Transverse colon (tissue), 4 donors: ENCODE measurements at places on chromosomes 3 and 15. TPM values are rescaled to one million over a fixed set of nuclear protein-coding genes. Genes with fewer than 3 reads are reported as not detected.

DNA sequence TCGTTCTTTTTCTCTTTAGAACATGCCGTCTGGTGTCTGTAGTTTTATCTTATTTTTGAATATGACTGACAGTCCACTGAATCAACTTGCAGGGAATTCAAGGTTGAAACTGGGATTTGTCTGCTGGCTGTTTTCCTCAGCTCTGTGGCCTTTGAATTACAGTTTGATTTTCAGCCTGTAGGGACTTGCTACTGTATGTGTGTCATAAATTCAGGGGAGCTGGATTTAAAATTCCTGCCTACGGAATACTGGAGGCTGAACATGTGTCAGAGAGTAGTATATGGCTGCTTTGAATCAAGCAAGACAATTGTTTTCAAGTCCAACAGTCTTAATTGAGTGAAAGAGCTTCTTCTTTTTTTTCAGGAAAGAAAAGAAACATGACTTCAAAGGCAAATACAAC, 33.9 kb downstream of the RARB start:
- no peak overlapping the region for H3K27ac ChIP-seq
- H3K36me3 ChIP-seq: no peaks in the 10 kb centered on the region
- H3K4me1 ChIP-seq: no peaks in the 10 kb centered on the region
- no peak for DNase-seq

The AMIGO3 gene
- not detected for total RNA-seq

DNA sequence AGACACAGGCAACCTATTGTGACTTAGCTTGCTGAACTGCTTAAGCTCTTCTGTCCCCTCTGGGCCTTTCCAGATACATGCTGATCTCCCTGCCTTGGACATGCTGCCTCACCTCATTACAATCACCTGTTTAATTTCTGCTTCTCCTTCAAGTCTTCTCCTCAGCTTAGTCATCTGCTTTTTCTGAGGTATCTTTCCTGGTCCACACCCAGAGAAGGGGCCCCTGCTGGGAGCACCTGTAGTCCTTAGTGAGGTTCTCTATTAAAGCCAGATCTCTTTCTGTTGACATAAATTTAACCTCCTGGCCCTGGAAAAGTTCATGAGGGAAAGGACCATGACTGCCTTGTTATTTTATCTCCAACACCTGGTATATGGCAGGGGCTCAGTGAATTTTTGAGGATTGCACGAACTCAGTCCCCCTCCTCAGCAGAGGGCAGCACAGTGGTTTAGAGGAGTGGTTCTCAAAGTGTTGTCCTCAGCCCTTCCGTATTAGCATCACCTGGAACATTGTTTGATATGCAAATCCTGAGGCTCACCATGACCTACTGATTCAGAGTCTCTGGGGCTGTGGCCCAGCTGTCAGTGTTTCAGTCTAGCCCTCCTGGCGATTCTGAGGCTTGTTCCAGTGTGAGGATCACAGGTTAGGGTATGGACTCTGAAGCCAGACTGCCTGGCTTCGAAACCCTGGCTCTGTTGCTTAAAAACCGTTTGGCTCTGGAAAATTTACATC, 12.7 kb downstream of the COL6A6 start:
- no peaks in the 10 kb centered on the region for H3K27me3 ChIP-seq
- H3K4me3 ChIP-seq: no peak overlapping the region
- no peaks in the 10 kb centered on the region for H3K4me1 ChIP-seq

The DNAH12 gene
- total RNA-seq: not detected

GRCh38 chr3:192121923-192122322, 605.4 kb downstream of the FGF12 start:
- no peaks in the 10 kb centered on the region for H3K27me3 ChIP-seq
- H3K4me1 ChIP-seq: no peaks in the 10 kb centered on the region

GRCh38 chr15:60374209-60374608, 23.6 kb downstream of the ANXA2 start:
- H3K27ac ChIP-seq: peak overlapping the region; percentile 68
- H3K4me3 ChIP-seq: no peak overlapping the region
- H3K27me3 ChIP-seq: no peaks in the 10 kb centered on the region
- H3K36me3 ChIP-seq: peaks cover 20% of the 10 kb centered on the region
- no peak for DNase-seq

The TRAIP gene
- 1.6 TPM for total RNA-seq

DNA sequence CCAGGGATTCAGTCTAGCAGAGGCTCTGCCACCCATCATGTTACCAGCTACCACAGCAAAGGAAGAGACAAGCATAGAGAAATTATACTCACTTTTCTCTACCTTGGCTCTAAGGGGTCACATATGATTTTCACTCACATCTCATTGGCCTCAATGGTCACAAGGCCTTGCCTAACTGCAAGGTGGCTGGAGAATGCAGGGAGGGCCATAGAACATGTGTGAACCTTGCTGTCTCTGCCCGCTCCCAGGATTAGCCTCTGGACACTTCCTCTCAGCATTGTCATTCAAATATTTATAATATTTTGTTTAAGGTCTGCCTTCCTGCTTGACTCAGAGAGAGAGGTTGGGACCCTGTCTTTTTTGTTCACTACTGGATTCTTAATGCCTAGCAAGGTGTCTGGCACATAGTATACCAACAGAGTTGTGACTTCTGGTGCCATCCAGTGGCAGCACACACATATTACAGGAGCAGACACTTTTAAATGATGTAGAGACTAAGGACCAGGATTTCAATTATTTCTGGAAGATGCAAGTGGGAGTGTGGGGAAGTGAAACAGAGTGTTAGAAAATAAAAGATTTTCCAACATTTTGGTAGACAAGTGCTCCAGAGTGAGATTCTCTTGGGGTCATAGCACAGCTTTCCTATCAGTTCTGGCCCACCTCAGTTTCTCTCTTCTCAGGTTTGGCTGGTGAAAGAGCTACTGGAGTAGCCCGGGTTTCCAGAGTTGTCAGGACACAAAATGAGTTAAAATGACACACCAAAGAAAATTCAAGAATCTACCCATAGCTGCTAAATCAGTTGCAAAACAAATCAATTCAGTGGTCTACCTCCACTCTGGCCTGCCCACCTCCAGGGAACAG, 119.0 kb upstream of the RASGRP1 start:
- DNase-seq: peak; percentile 70
- no peaks in the 10 kb centered on the region for H3K4me1 ChIP-seq
- H3K4me3 ChIP-seq: no peak overlapping the region
- H3K27ac ChIP-seq: no peak overlapping the region

The NSUN3 gene
- 16.1 TPM for total RNA-seq

The CPLX3 gene
- not detected for total RNA-seq

DNA sequence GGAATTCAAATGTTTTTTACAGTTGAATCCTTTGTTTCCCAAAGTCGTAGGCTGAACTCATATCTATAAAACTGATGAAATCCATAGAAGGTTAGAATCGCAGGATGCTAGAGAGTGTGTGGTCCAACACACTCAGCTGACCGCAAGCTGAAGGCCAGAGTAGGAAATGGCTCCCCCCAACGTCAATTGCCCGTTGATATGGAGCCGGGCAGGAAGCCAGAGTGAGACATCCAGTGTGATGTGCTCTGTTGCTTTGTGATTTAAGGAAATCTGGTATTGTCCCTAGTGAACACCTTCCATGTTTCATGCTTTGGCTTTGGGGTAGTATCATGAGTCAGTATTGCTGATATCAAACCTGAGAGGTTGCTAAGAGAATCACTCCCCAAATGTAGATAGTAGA, 5.8 kb upstream of the MEX3B start:
- DNase-seq: no peak
- H3K36me3 ChIP-seq: no peaks in the 10 kb centered on the region
- no peak overlapping the region for H3K27ac ChIP-seq
- peaks cover 8% of the 10 kb centered on the region for H3K4me1 ChIP-seq
- H3K4me3 ChIP-seq: no peak overlapping the region

DNA sequence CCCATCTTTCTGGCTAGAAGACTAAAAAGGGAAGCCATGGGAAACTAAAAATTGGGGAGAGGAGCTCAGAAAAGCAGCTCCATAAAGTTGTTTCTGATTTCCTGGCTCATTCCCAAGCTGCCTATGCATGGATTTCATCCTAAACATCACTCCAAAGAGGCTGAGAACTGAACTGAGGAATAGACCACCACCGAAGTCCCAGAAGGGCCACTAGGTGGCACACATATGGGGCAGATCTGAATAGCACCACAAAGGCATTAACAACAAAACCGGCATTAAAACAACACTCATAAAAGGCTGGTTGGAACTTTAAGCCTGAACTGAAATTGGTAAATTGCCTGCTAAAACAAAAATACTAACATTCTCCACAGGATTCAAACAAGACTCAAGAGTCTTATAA, 106.3 kb downstream of the PLD1 start:
- H3K36me3 ChIP-seq: no peaks in the 10 kb centered on the region
- H3K4me3 ChIP-seq: no peak overlapping the region
- H3K27me3 ChIP-seq: no peaks in the 10 kb centered on the region

GRCh38 chr15:56390739-56391267, 25.6 kb downstream of the TEX9 start:
- H3K4me3 ChIP-seq: no peak overlapping the region
- DNase-seq: no peak
- no peaks in the 10 kb centered on the region for H3K4me1 ChIP-seq
- H3K36me3 ChIP-seq: no peaks in the 10 kb centered on the region
- no peaks in the 10 kb centered on the region for H3K27me3 ChIP-seq

The ABHD5 gene
- total RNA-seq: 43.8 TPM

DNA sequence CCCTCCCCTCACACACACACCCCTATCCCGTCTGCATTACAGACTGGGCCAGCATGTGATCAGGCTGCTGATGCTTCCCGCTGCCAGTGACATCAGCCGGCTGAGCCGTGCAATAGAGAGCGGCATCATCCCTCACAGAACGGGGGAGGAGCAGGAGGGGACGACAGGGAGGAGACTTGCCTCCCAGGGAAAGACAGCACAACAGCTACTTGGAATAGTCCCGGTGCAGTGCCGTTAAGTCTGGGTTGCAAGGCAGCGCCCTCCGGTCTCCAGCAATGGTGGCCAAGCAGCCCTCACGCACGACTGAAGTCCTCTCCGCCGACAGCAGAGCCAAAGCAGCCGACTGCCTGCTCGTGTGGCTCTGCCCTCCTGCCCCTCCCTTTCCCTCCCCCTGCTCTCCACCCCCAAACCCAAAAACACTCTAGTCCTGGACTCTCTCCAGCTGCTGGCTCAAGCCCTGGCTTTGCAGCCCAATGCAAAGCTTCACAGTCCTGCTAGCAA, 31.5 kb upstream of the RPS17 start:
- no peaks in the 10 kb centered on the region for H3K4me1 ChIP-seq
- no peaks in the 10 kb centered on the region for H3K27me3 ChIP-seq
- peak overlapping the region; percentile 76 for H3K27ac ChIP-seq
- peak overlapping the region; percentile 8 for H3K4me3 ChIP-seq
- DNase-seq: peak; percentile 45

DNA sequence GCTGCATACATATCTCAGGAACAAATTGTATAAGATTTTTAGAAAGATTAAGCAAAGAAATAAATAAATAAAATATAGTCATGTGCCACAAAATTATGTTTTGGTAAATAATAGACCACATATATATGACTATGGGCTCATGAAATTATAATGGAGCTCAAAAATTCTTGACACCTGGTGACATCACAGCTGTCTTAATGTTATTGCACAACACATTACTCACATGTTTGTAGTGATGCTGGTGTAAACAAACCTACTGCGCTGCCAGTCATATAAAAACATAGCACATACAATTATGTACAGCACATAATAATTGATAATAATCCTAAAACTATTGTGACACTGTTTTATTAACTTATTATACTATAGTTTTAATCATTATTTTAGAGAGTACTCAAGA, 1159.1 kb downstream of the SI start:
- DNase-seq: no peak
- H3K27ac ChIP-seq: no peak overlapping the region
- H3K4me3 ChIP-seq: no peak overlapping the region
- no peaks in the 10 kb centered on the region for H3K4me1 ChIP-seq
- H3K27me3 ChIP-seq: no peaks in the 10 kb centered on the region

The TLR9 gene
- not detected for total RNA-seq

DNA sequence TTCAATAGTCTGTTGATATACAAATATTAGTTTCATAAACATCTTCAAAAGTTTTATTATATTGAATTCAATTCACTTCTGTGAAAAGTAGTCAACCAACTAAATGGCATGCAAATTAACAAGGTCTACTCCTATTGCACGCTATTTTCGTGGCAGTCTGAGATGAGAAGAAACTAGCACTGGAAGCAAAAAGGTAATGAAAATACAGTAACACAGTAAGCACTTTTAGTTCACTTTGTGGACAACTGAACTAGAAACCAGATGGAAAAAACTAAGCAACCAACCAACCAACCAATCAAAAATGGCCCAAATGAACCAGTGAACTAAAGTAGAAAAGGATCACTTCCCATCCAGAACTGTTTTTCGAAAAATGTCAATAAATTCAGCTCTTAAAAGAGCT, 55.7 kb upstream of the ACTC1 start:
- H3K27me3 ChIP-seq: no peaks in the 10 kb centered on the region
- H3K4me3 ChIP-seq: no peak overlapping the region
- peaks cover 8% of the 10 kb centered on the region for H3K4me1 ChIP-seq
- no peak for DNase-seq

DNA sequence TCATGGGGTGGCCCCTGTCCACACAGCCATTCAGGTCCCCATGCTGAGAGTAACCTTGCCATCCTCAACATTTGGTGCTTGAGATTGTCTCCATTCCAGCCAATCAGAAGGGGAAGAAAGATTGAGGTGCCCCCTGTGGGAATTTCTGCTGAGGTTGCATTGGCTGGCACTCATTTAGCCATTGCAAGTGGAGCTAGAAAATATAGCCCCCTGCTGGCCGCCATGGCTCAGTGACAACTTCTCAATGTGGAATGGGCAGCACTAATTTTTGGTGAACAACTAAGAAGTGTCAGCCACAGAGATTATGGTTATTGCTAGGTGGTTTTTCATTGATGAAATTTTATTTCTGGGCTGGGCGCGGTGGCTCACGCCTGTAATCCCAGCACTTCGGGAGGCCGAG, 22.0 kb downstream of the COL6A6 start:
- no peak overlapping the region for H3K27ac ChIP-seq
- no peaks in the 10 kb centered on the region for H3K36me3 ChIP-seq
- no peaks in the 10 kb centered on the region for H3K27me3 ChIP-seq
- H3K4me3 ChIP-seq: no peak overlapping the region

- no peak overlapping the region for H3K4me3 ChIP-seq
- DNase-seq: no peak
- no peak overlapping the region for H3K27ac ChIP-seq
- no peaks in the 10 kb centered on the region for H3K36me3 ChIP-seq
- H3K27me3 ChIP-seq: no peaks in the 10 kb centered on the region
Observed at GRCh38 chr15:67720556-67721175, 104.6 kb upstream of the SKOR1 start.

The GOLGA6L7 gene
- not detected for total RNA-seq

GRCh38 chr3:45553469-45553974, 41.0 kb upstream of the LIMD1 start:
- DNase-seq: peak; percentile 61
- H3K4me3 ChIP-seq: no peak overlapping the region
- H3K36me3 ChIP-seq: no peaks in the 10 kb centered on the region
- H3K4me1 ChIP-seq: peaks cover 41% of the 10 kb centered on the region

GRCh38 chr3:124650798-124651197, 79.5 kb upstream of the UMPS start:
- H3K4me1 ChIP-seq: no peaks in the 10 kb centered on the region
- DNase-seq: no peak
- H3K27ac ChIP-seq: no peak overlapping the region
- peaks cover 8% of the 10 kb centered on the region for H3K36me3 ChIP-seq

The ZNF501 gene
- total RNA-seq: 2.6 TPM

GRCh38 chr3:167110901-167111300, 269.2 kb downstream of the ZBBX start:
- no peak overlapping the region for H3K27ac ChIP-seq
- no peaks in the 10 kb centered on the region for H3K36me3 ChIP-seq
- no peak for DNase-seq
- no peak overlapping the region for H3K4me3 ChIP-seq
- H3K27me3 ChIP-seq: no peaks in the 10 kb centered on the region
- no peaks in the 10 kb centered on the region for H3K4me1 ChIP-seq
